ENCODE measurements at places on chromosomes 1 and 21.

GRCh38 chr21:28227881-28228635, 764.6 kb downstream of the LTN1 start:
- no peak for DNase-seq

- DNase-seq, result no peak
Measured at GRCh38 chr1:154840269-154841176, 29.6 kb downstream of the KCNN3 start.

GRCh38 chr1:32353431-32353830, 8.9 kb downstream of the FAM229A start:
- DNase-seq, result no peak

GRCh38 chr1:243855616-243856318, 5.7 kb upstream of the AKT3 start:
- DNase-seq, result no peak

DNA sequence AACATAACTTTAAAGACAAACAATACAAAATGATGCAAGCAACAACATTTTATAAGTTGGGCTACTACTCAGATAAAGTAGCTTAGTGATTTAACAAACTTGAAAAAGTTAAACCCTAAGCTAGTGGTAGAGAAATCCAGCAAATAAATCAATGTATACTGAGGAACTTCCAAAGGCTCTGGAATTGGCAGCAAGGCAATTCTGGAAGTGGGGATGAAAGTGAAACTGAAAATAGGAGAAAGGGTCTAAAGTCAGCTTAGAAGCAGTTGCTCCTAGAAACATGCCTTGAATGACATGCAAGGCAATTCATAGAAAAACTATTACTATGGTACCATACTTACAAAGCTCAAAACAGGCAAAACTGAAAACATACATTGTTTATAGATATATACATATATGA, 90.0 kb upstream of the CAMK1G start:
- no peak for DNase-seq

DNA sequence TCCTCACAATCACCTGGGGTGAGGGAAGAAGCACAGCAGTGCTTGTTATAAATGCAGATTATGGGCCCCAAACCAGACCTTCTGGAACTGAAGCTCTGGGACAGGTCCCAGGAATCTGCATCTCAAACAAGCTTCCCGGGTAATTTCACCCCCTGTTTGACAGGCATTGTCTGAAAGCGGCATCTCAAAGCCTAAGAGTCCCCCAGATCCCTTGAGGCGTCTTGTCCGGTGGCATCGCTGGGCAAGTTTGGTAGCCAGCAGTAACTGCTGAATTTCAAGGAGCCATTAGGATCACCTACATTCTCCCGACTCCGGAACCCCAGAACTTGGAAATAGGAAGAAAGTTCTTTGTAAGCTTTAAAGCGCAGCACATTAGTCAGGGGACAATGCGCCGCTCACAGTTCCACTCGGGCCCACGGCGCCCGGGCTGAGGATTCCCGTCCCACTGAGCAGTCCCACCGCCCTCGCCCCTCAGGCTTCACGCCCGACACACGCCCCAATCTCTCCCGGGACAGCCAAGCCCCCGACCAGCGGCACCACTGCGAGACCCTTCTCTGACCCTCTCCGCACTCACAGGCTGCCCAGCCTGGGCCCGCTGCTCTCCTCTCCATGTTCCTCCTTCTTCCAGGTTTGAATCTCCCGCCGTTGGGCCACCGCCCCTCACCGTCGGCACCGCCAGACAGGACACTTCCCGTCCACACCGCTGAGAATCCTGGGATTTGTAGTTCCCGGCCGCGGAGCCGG, at the start of gene IQGAP3:
Gene IQGAP3 (minus strand): TSS at position 647 of the 744 bp plus-strand sequence. CDS start 36 bp downstream, at position 611.
- DNase-seq, result peak; percentile 38

DNA sequence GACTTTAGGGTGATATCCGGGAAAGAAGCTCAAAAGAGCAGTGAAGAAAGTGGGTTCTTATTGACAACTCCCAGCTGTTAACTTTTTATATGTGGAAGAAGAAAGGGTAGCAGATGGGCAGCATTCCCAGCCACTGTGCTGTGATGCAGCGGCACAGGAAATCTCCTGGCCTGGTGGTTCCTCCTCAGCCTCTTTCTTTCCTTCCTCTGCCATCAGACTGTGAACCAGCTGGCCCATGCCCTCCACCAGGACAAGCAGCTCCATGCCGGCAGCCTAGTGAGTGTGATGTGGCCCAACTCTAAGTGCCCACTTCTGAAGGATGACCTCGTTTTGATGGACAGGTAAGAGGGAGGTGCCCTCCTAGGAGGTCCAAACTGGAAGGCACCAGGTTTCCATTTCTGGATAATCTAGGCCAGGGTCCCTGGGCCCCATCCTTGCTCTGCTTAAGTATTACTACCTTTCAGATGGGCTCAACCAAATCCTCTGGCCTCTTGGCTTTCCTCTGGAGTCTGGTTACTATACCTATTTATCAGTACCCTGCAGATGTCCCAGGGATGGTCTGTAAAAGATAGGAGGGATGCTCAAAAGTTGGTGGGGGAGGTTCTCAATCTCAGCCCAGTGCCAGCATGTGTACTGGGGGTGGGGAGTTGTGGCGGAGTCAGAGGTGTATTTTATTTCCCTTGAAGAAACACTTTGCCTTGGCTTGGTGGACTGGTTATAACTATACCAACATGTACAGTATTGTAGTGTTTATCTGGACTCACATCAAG, 17.0 kb downstream of the MFN2 start:
- DNase-seq, result no peak

DNA sequence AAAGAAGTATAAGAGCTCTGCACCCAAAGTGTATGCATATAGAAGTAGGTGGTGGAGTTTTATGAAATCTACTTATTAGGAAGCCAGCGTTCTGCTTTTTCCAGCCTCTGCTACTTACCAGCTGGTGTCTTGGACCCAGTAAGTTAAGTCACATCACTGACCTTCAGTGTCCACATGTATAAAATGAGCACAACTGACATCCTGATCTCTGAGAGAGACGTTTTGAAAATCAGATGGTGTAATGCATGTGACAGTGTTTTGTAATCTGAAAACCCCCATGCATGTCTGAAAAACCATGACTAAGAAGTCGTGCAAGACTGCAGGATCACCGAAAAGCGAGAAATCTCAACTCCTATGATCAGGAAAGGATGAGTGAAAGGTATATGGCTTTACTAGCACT, 2.0 kb downstream of the CR1 start:
- DNase-seq, result no peak

Data from stimulated activated CD8-positive, alpha-beta memory T cell treated with anti-CD3 and anti-CD28 coated beads, Interleukin-2, amount 100 ng/mL, for 1 hour (primary cell).